ENCODE measurements at places on chromosomes 2 and 18. TPM values are rescaled to one million over a fixed set of nuclear protein-coding genes. Genes with fewer than 3 reads are reported as not detected.

DNA sequence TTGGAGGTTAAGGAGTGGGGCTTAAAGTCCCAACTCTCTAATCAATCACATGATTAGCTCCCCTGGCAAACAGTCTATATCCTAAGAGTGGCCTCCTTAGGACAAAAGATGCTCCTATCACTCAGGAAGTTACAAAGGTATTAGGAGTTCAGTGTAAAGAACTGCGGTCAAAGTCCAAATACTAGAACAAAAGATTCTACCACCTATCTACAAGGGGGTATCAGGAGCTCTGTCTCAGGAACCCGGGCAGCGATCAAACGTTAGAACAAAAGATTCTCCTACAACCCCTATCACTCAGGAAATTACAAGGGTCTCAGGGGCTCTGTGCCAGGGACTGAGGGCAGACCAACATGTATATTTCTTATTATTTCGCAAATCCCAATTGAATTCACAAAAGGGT lies 58.0 kb downstream of the DTNB start:
- no peak for DNase-seq

- no peak for DNase-seq
Measured at GRCh38 chr2:146278881-146279280, 1565.9 kb upstream of the ACVR2A start.

DNA sequence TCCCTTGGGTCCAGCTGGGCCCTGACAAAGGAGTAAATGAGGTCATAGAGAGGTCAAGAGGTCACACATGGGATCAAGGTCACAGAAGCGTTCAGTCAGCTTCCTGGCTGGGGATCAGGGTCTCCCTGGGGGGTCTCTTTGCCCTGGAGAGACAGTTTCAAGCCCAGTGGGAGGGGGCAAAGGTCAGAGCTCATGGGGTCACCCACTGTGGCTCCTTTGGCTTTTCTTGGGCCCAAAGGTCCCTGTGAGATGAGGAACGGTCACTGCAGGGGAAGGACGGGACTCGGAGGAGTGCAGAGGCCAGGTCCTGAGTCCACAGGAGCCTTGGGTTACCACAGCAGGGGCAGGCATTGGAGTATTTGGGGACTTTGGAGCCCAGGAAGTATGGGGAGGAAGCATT lies 30.7 kb upstream of the ANKRD62 start:
- no peak for DNase-seq

- no peak for DNase-seq
Measured at GRCh38 chr2:30402441-30403182, 44.4 kb upstream of the LCLAT1 start.

GRCh38 chr18:75129717-75130477 lies 79.0 kb downstream of the PTGR3 start:
- DNase-seq = no peak

DNA sequence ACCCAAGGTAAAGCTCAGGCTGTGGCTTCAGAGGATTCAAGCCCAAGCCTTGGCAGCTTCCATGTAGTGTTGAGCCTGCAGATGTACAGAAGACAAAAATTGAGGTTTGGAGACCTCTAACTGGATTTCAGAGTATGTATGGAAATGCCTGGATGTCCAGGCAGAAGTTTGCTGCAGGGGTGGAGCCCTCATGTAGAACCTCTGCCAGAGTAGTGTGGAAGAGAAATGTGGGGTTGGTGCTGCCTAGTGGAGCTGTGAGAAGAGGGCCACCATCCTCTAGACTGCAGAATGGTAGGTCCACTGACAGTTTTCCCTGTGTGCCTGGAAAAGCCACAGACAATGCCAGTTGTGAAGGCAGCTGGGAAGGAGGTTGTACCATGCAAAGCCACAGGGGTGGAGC lies 239.9 kb downstream of the SPAG16 start:
- no peak for DNase-seq

GRCh38 chr2:124983595-124983994 lies 958.5 kb downstream of the CNTNAP5 start:
- peak; percentile 13 for DNase-seq

NXPH2 gene
- total RNA-seq = not detected

SLC5A7 gene
- not detected for total RNA-seq

LRRTM1 gene
- not detected for total RNA-seq

G6PC2 gene
- not detected for total RNA-seq

GRCh38 chr2:138829326-138829919 lies 49.2 kb upstream of the NXPH2 start:
- DNase-seq = no peak

- DNase-seq = peak; percentile 97
Measured at GRCh38 chr2:147006736-147007141, 838.1 kb upstream of the ACVR2A start.

DNA sequence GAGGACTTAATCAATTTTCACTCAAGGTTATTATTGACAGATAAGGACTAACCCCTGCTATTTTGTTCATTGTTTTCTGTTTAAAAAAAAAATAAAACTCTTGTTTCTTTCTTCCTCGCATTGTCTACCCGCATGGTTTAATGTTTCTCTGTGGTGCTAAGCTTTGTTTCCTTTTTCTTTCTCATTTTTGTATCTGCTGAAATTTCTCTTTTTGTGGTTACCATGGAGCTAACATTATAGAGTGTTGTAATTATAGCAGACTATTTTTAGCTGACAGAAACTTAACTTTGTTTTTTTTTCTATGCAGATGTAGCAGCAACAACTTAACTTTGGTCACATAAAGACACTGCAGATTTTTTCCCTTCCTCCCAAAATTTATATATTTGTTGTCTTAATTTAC lies 43.1 kb upstream of the CHN1 start:
- DNase-seq = no peak

HOXD9 gene
- not detected for total RNA-seq

CCDC102B gene
- 3.1 TPM for total RNA-seq

GRCh38 chr2:205025580-205026240 lies 480.4 kb downstream of the PARD3B start:
- DNase-seq = no peak

- peak; percentile 88 for DNase-seq
Measured at GRCh38 chr2:55425431-55425831, 5.8 kb upstream of the CCDC88A start.

RTKN gene
- 15.7 TPM for total RNA-seq

DNA sequence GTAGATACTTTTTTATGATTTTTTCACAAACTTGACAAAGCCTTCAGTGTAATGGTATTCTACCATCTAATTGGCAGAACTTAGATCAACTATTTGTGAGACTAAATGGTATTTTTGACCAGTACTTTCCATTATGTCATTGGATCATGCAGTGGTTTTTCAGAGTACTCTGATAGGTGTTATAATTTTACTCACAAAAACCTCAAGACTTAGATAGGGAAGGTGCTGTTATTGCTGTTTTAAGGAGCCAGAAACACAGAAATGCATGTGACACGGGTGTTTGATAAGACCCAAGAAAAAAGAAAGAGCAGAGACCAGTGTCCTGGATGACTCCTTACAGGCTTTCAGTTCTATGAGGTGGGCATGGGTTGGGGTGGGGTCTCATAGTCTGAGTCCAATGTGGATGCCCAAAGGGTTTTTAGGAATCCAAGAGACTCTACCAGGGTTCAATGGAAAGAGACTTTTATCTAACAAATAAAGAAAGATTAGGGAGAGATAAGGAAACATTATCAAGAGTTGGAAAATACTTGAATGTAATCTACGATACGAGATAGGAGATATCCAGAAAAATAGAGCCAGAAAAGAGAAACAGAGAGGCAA lies 31.3 kb downstream of the SP140 start:
- DNase-seq = no peak

GRCh38 chr2:46555646-46556234 lies 76.4 kb downstream of the TMEM247 start:
- no peak for DNase-seq

DNA sequence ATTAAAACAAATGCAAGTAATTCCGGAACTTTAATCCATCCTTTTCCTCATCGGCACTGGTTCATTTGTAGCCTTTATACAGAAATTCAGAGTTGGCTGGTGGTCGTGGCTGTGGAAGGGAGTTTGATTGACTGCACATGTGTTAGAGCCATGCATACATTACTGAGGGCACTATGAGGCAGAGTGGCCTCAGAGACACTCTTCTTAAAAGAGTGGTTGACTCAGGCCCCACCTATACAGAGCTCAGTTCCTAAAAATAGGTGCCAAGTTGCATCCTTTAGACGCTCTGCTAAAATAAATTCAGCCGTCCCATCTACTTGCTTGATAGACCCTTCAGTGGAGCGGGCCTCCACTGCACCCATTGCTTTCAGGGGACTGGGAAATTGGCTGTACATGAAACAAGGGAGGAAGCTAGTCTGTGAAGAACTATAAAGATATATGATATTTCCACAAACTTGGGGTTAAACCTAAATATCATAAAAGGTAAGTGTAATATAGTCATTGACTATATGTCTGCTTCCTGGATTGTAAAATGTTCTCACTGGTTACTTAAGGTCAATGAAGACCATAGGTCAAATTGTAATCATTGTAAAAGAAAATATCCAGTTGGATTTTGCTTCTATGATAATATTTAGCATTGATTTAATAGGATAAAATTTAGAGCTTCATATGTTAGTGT lies 298.9 kb downstream of the XIRP2 start:
- no peak for DNase-seq

DNA sequence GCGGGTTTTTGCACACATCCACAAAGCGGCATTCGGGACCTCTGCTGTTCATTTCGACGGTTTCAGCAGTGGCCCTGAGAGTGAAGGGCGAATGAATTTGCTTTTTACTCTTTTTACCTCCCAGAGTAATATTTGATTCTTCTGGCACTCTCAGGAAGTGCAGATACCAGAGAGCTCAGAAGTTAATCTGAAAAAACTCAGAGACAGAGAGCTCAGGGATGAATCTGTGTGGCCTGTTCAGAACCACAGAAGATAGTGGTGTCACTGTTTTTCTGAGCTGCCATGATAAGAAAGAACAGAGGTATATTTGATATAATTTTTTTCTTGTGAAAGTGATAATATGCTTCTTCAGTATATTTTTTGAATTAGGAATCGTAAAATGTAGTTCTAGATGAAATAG lies 129.3 kb downstream of the MBP start:
- no peak for DNase-seq

- peak; percentile 18 for DNase-seq
Measured at GRCh38 chr2:227163998-227164762, at the start of the genes COL4A3 and COL4A4. Gene COL4A3 (plus strand): TSS chr2:227164624. CDS start chr2:227164727, 103 bp downstream. Gene COL4A4 (minus strand): TSS chr2:227164205. CDS start chr2:227147483, 16,722 bp downstream.

PXDN gene
- total RNA-seq = 137 TPM

ERCC3 gene
- total RNA-seq = 35.4 TPM

GRCh38 chr2:1591461-1591770 lies 152.9 kb downstream of the PXDN start:
- DNase-seq = peak; percentile 16

DNA sequence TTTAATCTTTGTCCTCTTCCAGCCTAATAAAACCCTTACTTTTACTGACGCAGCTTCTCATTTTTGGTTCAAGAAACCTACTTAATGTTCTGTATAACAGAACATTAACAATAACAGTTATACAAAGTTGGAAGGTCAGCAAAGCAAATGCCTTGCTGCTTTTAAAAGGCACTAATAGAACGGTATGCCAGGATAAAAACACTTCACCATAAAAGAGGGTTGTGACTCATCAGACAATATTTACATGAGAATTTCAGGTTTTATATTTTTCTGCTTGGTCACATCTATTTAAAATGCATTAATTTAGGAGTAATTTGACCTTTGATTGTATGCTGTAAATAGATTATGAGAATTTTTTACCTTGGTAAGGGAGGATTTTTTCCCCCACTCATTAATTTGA lies 3.0 kb downstream of the KLHL41 start:
- DNase-seq = no peak

DNA sequence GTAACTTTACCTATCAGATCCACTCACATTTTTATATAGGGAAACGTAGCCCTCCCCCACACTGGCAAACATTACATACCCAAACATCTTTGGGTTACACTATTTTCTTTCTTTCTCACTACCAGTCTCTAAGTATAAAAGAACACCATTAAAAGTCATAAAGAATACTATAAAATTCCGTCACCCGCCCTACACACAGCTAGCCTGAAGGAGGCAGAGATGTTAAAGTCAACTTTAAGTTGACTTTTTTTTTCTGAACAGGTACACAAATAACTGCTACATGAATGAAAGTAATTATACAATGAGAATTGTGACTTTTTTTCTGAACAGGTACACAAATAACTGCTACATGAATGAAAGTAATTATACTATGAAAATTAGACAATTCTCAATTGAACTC lies 628.3 kb downstream of the NUP35 start:
- no peak for DNase-seq

KCNIP3 gene
- total RNA-seq = 2.9 TPM

DNA sequence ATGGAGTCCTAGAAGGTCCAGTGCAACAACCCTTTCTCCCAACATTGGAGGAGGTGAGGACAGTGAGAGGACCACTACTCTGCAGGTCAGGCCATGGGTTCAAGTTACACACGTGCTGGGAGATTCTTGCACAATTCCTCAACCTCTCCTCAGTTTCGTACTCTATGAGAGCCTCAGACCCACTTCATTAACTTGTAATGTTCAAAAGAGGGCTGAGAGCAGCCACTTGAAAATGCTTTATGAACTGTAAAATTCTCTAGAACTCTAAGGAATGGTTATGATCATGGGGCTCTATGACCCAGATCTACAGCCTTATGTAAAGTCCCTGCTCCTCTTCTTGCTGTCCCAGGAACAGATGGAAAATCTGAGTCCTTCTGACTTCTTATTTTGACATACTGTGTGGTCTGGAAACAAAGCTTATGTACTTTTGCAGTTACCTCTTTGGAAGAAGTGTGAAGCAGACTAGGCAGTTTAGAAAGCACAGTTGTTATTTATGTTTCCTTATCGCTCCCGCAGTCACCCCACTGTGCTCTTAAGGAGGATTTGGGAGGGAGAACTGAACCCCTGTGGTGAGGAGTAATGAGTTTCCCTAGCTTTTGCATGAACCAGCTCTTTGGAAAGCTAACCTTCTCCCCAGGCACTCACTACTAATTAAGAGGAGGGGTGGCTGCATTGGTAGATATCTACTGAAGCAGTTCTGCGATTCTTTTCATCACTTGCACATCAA lies 296.6 kb downstream of the LRRTM1 start:
- DNase-seq = no peak

Data from fibroblast of the aortic adventitia (primary cell).